ENCODE measurements at places on chromosomes 2 and 18.

DNA sequence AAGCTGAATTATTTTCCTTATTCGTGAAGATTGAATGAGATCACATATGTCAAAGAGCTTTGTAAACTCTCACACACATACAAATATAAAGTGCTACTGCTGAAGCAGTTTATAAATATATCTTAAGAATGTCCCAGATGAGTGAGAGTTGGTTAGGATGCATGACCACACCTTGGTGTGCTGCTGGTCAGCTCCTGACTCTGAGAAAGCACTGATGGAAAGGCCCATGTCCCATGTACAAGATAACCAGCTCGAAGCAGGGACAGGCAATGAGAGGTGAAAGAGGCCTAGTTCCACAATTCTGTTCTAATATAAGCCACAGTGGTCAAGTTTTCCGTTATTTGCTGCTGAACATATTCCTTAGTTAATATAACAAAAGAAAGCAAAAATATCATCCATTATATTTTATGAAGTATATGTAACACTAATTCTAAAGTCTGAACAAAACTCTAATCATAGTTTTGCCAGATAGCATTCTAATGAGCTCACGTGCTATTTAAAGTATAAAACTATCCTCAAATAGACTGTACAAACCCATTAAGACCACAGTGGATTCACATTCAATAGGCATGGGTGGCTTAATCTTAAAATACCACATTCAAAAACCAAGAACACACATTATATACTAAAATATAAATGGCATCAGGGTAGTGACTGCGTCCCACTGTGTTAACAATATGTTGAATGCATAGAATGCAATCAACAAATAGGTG, 49.1 kb downstream of the CHMP3 start:
- no peak for DNase-seq

DNA sequence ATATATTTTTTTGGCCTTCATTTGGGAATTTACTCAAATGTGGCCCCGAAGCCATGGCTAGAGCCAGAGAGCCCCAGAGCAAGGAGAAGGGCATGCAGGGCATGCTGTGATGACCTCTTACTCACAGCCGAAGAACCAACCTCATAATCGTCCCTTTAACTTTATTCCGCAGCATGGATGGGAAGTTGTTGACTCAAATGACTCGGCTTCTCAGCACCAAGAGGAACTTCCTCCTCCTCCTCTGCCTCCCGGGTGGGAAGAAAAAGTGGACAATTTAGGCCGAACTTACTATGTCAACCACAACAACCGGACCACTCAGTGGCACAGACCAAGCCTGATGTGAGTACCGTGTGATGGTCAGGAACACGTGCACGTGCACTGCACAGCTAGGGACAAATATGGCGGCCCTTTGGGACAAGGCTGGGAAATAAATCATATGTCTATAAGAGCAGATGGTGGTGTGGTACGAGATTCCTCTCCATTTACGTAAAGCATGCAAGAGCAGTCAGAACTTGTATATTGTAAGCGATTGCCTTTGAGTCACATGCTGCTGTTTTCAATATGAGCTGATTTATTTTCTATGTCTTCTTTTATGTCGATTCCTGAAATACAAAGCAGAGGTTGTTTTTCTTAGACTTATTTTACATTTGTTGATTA, 280.9 kb downstream of the NEDD4L start:
- no peak for DNase-seq

GRCh38 chr2:88545118-88545517, 82.1 kb downstream of the EIF2AK3 start:
- DNase-seq, result no peak

DNA sequence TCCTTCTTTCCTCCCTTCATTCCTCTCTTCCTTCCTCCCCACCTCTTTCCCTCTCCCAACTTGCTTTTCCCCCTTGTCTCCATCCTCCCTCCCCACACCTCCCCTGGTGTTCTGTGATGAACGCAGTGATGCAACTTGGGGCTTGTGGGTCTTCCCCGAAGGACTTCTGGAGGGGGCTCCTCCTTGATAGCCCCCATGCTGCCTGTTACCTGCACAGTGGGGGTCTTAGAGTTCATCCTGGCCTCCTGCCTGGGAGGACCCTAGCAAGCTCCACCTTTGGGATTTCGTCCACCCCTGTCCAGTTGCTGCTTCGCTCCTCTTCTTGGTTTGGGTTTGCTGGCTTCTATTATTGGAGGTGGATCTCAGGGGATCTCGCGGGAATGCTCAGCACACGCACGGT, 43.7 kb upstream of the AFF3 start:
- DNase-seq, result no peak

- no peak for DNase-seq
Observed at GRCh38 chr2:205822579-205822978, 140.3 kb downstream of the NRP2 start.

DNA sequence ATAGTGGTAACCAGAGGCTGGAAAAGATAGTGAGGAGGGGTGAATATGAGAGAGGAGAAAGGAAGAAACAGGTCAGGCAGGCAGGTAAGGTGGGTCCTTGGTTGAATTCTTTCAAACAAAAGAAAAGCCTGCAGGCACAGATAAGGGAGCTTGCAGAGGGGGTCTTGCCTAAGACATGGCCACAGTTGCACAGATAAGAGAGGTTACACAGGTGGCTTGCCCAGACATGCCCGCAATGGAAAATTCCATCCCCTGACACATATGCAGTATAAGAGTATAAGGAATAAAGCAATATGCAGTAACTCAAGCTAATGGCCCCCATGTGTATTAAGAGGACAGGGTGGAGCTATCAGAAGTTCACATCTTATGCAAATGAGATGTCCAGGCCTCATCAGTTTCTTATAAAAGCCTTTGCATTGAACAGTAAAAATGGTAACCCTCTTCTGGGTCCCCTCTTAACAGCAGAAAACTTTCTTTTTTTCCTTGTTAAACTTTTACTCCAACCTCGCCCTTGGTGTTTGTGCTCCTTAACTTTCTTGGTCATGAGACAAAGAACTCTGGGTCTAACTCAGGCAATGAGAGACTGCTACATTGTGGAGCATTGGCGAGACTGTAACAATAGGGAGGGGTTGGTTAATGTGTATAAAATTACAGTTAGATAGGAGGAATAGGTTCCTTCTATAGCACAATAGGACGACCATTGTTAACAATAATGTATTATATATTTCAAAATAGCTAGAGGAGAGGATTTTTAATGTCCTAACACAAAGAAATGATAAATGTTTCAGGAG, 764.6 kb downstream of the TSN start:
- no peak for DNase-seq

Data from D721Med (cell line).